NCI-H1092 treated with DMSO at 0.1 percent for 48 hours (cell line): ENCODE measurements at places on chromosomes 6 and 20.

DNA sequence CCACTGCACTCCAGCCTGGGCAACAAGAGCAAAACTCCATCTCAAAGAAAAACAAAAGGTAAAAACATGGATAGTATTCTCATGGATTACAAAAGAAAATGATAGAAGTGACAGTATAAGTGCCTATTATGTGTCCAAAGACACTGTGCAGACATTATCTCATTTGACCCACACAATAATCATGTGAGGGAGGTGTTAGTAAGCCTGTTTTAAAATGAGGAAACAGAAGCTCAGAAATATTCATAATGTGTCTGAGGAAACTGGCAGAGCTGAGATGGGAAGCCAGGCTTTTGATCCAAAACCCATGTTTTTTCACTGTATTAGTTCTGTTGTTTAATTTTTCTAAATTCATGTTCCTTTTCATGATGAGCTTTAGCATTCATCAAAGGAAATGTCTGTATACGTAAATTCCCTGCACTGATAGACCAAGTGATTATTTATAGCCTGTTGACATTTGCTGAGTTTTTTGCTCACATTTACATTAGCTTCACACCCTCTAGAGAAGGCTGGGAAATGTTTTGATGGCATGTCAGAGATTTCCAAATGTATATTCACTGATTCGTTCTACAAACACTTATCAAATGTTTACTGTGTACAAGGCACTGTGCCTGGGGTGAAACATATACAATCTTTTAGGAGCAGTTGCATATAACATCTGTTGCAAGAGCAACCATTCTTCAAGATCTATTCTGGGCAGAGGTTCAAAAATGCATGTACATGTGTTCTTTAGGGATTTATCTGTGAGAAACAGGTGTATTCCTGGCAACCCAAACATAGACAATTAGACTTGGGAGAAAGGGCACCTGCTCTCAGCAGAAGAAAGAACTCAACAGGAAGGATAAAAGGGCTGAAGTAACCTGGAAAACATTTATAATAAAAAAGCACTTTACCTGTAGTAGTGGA lies 331.5 kb downstream of the SAMD5 start:
- DNase-seq = no peak

GRCh38 chr6:114176726-114177125 lies 166.1 kb downstream of the HS3ST5 start:
- DNase-seq = no peak

DNA sequence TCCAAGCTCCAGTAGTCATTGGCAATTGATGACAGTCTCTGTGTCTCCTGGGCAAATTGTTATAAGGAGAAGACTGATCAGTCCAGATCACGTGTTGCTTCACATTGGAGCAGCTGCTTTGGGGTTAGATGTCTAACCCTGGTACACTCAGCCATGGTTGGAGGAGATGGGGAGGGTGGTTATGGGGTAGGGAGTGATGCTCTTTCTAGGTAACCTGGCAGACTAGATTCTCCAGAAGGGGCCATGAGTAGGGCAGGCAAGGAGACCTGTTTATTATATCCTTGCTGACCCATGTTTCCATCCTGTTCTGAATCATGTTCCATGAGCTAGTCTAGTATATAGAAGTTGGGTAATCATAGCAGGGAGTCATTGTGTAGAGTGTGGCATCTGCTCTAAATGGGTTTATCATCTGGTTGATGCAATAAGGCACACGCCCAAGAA lies 50.8 kb upstream of the BACH2 start:
- DNase-seq = no peak

DNA sequence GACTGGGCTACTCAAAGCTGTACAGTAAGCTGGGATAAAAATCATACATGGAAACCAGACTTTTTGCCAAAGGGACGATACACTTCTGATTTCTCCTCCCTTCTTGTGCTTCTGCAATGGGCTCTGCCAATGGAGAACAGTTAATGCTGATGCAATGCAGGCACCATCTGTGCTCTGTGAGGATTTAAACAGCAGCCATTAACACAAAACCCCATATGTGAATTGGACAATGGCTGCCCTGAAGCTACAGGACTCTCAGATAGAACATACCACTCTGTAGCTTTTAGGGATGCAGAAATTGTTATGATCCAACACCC lies 71.9 kb downstream of the GJA10 start:
- no peak for DNase-seq

GRCh38 chr6:14814016-14814415 lies 431.9 kb upstream of the JARID2 start:
- no peak for DNase-seq

- peak; percentile 16 for DNase-seq
These were observed 398.0 kb downstream of the EPHA7 start for GRCh38 chr6:93021235-93021915.

DNA sequence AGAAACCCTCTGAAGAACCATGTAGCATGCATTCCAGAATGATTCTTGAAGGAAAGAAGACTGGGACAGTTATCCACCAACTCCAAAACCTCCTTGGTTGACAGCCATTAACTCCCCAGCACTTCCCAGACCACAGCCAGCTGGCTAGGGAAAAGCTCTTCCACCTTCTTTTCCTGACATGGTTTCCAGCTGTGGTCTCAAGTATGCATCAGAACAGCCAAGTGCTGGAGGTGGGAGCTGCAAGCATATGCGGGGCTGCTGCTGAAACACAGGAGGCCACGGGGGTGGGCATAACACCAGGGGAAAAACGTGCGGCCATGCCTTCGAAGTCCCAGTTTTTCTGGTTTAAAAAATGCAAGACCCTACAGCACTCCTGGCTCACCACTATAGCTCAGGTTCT lies 108.0 kb upstream of the FAM184A start:
- DNase-seq = no peak

DNA sequence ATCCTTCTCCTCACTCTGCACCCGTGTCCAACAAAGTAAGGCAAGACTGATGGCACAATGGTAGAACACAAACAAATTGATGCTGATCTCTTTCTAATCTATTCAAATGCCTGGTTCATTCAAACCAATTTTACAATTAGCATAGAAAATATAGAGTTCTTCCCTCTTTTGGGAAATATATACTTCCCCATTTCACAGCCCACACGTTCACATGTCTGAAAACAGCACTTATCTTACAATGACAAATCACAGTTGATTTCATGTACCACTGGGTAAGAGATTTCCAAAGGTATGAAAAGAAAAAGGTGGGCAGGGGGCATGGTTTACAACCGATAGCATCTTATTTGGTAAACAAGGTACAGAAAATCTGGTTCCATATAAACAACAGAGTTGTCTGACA lies 137.6 kb downstream of the RNGTT start:
- DNase-seq = no peak

GRCh38 chr20:1618954-1619540 lies 762 bp downstream of the SIRPB1 start:
- no peak for DNase-seq

GRCh38 chr20:58077282-58077681 lies 151.2 kb downstream of the ANKRD60 start:
- no peak for DNase-seq

DNA sequence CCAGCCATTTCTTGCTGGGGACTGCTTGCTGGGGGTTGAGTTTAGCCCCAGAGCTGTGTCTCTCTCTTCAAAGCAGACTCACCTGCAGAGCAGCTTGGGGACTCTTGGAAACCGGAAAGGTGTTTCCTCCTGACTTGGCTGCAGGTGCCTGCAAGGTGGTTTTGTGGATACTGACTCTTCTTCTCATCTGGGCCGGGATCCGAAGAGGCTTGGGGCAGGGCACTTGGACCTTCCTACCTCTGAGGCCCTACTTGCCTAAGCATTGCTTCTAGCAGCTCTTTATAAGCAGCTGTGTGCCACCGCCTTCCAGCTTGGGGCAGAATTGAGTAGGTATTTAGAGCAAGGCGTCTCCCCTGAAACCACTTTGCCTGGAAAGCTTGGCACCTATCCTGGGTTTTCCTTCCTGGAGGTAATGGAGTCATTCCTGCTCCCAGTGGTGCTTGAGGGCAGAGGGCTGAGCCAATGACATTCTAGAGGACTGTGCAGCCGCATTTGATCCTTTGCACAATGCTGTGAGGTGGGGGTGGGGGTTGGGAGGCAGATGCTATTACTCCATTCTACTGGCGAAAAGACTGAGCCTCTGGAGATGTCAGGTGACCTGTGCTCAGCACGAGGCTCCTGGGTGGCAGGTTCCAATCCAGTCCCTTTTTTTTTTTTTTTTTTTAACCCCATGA lies 3.4 kb upstream of the CTSZ start:
- DNase-seq = no peak

GRCh38 chr6:18465410-18466154 lies 78.4 kb downstream of the RNF144B start:
- peak; percentile 89 for DNase-seq

DNA sequence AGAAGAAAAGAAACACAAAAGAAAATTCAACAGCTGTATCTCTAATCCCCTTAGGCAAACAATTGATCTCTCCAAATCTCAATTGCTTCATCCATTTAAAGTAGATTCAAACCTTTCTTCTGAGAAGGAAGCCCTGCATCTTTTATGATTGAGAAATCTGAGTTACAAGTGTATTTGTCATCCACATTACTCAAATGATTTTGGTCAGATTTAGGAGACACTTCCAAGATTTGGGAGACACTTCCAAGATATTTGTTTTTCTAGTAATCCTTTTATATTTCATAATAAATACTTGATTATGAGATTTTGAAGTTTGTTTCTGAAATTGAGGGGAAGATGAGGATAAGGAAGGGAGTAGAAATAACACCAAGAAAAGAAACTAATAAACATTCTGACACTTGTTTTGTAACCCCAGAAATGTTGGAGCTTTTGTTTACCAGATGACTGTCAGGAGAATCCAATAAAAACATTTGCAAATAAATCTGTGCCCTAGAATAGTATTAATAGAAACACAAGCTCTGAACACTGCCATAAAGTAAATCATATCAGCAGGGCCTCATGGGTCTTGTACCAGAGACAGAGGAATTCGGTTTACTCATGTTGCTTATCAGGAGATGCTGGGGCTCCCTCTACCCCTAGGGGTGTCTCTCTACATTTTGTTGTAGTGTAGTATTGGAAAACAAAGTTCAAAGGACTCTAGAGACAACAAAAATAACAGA lies 314.3 kb upstream of the NT5E start:
- DNase-seq = no peak

DNA sequence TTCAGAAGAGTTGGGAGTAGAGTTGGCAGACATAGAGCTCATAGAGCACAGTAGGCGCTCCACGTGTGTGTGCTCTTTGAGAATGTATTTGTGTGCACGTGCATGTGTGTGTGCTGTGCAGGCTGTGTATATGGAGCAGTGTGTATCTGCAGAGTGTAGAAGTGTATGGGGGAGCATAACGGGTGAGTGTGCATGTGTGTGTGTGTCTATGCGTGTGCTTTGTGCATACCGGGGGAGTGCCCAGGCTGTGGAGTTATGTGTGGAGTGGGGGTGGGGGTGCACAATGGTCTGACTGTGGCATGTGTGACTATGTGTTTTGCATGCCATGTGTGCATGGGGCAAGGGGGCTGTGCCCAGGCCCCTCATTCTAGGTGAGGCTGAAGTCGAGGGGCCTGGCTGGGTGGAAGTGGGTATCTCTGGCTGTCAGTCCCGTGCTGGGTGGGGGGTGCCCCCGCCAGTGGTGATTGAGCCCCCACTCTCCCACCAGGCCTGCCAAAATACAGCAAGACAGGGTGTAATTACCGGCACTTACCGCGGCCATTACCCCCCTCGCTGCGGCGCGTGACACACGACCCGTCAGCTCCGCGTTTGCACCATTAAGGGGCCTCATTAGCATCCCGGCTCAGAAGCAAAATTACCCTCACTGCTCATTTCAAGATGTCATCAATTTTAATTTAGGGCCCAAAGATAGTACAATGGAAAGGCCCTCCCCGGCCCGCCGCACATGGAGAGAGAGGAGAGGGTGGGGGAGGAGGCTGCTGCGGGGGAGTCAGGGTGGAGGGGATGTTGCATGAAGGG lies 39.1 kb downstream of the MDFI start:
- DNase-seq = no peak

DNA sequence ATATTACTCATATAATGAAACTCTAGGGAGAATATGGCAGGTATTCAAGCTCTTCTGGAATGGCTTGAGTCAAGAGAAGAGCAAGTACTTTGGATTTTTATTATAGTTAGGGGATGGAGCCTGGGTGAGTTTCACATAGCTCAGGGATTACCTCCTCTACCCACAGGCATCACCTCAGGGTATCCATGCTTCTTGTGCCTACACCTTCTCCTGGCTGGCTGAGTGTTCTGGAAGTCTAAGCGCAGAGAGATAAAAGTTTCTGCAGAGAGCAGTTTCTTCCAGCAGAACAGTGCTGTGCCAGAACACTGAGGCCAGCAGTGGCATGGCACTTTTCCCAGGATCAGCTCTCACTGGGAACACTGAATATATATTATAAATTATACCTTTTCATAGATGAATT lies 199.7 kb upstream of the KCNQ5 start:
- no peak for DNase-seq

DNA sequence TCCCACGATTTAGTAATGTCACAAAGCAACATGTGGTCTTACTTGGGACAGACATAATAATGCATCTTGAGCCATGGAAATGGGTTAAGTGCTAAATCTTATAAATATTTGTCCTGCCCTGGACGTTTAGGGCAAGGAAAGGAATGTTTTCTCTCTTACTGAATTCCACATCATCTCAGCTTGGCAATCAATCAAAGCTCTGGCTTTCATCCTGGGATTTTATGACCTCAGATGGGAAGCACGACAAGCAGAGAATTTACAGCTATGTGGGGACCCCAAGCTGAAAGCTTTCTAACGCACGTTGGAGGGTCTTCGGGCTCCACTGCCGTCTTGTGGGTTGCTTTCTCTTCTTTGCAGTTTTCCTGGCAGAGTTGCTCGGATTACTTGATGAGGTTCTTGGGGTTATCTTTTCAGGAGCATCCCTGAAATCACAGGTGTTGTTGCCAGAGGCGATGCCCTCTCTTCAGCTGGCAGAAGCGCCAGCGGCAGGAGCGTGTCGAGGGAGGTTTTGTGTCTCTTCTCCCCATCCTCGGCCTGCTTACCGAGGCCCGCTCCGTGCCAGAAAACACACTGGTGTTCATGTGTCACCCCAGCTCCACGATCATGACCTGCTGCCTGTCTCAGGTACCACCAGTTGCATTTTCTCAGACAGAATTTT lies 73.4 kb upstream of the FRMD1 start:
- no peak for DNase-seq

DNA sequence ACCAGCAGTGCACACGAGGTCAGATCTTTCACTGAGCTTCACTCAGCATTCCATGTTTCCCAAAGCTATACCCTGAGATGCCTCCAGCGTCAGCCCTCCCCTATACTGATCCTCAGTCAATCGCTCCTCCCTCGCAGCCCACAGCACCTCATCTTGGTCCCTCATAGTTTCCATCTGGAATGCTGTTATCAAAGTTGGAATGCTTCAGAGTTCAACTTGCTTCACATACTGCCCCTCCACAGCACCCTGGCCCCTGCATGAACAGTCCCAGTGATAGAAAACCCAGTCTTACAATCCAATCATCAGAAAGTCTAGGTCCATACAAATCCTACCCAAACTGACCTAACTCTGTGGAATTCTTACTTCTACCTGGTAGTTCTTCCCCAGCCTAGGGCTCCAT lies 20.0 kb downstream of the SPAG4 start:
- no peak for DNase-seq

DNA sequence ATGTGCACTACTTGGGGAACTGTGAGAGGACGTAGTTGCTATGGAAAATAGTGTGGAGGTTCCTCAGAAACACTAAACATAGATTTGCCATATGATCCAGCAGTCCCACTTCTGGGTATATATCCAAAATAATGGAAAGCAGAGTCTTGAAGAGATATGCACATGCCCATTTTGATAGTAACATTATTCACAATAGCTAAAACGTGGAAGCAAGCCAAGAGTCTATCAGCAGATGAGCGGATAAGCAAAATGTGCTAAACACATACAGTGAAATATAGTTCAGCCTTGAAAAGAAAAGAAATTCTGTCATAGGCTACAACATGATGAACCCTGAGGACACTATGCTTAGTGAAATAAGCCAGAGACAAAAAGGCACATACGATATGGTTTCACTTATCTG lies 11.1 kb downstream of the SYNDIG1 start:
- DNase-seq = no peak
